Brain (organoid and tissue), 16 donors: ENCODE measurements at places on chromosomes 1 and 21.

GRCh38 chr1:55288245-55288644 is 73.1 kb upstream of the USP24 start:
- DNase-seq: no peak

GRCh38 chr1:31020007-31020790 is 45.3 kb downstream of the PUM1 start:
- no peak for DNase-seq

- no peak for DNase-seq
Observed at GRCh38 chr1:43963006-43963405, 6.8 kb upstream of the DPH2 start.

- no peak for DNase-seq
Observed at GRCh38 chr21:19475525-19475924, 1071.9 kb upstream of the TMPRSS15 start.

DNA sequence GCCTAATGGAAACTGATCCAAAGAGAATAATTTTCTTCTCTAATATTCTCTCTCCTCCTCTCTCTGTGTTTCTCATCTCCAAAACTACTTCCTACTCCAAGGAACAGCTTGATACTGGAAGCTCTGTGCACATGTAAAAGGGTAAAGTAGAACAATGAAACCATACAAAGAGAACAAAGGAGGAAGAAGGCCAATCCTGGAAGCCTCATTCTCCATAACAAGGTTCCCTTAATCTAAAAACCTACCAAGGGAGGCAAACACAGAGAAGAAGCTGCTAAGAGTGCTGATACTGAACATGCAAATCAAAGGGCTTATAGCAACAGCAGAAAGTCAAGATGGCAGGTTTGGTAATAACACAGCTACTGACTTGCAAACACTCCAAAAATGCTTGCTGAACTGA is 44.4 kb downstream of the SIPA1L2 start:
- DNase-seq: no peak

DNA sequence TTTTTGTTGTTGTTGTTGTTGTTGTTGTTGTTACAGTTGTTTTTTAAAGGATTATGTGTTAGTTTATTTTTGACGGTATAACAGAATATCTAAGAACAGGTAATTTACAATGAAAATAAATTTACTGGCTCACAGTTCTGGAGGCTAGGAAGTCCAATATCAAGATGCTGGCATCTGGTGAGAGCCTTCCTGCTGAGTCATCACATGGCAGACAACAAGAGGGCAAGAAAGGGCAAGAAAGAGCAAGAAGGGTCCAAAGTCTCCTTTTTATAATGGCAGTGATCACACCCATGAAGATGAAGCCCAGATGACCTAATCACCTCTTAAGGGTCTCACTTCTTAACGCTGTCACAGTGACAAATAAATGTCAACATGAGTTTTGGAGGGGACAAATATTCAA is 142.1 kb downstream of the NEGR1 start:
- no peak for DNase-seq

GRCh38 chr1:221644145-221644448 is 97.8 kb downstream of the DUSP10 start:
- no peak for DNase-seq

GRCh38 chr1:192162376-192162775 is 4.1 kb downstream of the RGS18 start:
- no peak for DNase-seq
